H1 (cell line): ENCODE measurements at places on chromosomes 4 and X.

DNA sequence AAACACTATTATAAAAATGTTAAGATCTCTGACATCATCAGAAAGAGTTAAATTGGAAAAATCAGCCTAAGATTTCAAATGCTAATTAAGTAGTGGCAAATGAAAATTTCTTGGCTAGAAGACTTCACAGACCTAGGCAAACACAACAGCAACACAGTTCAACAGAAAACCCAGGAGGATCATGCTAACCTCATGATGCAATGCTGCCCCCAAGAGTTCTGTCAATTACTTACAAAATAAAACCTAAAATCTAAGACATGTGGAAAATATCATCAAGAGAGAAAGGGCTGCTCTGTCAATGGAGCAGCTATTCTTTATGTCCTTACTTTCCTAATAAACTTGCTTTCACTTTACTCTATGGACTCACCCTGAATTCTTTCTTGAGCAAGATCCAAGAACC is 21.0 kb downstream of the S100G start:
- no peak for DNase-seq

DNA sequence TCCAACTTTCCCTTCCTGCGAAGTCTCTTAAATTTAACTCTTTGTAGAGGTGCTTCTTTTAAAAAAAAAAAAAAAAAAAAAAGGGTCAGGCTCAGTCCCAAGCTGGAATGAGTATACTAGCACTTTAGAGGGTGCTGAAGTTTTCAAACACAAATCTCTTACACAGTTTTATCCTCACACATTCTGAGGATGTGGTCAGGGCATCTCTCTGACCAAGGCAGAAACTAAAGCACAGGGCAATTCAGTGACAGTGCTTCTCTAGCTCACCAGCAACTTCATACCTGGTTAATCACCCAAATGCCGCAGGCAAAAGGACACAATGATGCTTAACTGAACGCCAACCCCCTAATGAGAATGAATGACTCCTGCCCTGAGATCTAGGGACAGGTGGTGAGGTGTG is 9.8 kb upstream of the PGM2 start:
- no peak for DNase-seq

GRCh38 chrX:13066391-13066790 is 22.0 kb upstream of the FAM9C start:
- no peak for DNase-seq

DNA sequence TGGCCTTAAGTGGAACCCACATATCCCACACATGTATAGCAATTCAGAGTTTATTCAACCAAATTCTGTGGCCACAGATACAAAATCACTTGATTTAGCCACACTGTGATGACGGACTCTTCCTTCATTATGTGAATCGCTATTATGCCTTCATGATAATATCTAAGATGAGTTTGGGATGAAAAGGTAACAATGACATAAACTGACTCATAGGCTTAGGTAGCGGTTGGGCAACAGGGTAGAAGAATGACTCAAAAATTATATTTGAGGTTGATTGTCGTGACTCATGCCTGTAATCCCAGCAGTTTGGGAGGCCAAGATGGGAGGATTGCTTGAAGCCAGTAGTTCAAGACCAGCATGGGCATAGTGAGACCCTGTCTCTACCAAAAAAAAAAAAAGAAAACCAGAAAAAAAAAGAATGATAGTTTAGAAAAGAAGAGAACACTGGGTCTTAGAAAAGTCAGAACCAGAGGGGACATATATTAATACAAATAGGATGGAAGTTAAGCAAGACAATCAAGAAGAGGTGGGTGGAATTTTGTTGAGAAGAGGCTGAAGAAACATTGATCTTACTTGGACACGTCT is 70.4 kb upstream of the USP9X start:
- DNase-seq, result no peak

DNA sequence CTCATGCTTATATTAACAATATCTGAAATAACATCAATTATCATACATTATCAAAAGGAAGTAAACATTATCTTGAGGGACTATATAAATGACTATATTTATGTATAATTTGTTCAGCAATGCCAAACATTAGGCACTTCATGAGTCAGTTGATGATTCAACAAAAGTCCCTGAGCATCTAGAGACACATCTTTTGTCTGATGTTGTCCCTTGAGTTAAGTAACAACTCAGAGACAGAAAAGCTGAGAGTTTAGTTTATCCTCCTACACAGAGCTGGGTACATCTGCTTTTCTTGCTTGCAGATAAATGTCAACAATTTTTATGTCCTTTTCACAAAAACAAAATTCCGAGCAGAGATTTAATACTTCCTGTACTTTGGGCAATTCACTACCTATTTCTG is 311.1 kb downstream of the INPP4B start:
- DNase-seq, result no peak

GRCh38 chrX:108053218-108053617 is 8.4 kb downstream of the VSIG1 start:
- DNase-seq, result no peak

DNA sequence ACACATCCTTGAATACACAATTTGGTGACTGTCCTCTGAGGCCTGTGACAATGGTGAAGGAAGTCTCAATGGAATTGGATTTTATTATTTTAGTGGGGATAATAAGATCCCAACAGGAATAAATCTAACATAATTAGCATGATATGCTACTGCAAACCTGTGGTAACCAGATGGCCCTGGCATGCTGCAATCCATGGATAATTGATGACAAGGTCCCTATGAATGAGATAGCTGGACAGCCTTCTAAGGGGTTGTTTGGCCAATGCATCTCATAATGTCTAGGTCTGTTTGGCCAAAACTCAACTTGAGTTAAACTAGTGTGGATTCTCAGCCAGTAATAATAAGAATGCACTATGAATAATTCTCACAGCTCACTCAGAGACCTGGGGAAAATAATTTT is 145.3 kb upstream of the GALNTL6 start:
- DNase-seq, result no peak

DNA sequence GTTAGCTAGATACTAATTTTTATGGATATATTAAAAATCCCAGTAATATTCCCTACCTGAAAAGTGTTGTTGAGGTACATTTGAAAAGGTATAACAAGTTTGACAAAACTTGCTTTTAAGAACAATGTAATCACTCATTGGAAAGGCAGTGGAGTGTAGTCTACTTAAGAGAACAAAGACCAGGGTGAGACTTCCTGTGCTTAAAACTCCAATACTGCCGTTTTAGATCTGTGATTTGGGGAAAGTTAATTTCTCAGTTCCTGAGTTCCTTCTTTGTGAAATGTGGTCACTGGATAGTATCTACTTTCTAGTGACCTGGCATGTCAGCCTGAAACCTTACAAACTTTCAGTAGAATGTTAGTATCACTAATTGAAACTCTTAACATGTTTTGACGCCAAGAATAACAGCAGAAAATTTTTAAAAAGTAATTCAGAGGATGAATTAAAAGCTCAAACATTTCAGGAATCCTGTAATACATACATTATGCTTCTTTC is 56.8 kb downstream of the PCDH7 start:
- DNase-seq, result no peak

GRCh38 chr4:75940692-75941253 is at the start of gene NAAA:
Gene NAAA (minus strand): TSS chr4:75941013. CDS start chr4:75940949, 64 bp downstream.
- peak; percentile 92 for DNase-seq

GRCh38 chr4:6962211-6963041 is 52.8 kb downstream of the TBC1D14 start:
- no peak for DNase-seq

GRCh38 chrX:107823456-107823855 is 2.2 kb upstream of the MID2 start:
- no peak for DNase-seq

DNA sequence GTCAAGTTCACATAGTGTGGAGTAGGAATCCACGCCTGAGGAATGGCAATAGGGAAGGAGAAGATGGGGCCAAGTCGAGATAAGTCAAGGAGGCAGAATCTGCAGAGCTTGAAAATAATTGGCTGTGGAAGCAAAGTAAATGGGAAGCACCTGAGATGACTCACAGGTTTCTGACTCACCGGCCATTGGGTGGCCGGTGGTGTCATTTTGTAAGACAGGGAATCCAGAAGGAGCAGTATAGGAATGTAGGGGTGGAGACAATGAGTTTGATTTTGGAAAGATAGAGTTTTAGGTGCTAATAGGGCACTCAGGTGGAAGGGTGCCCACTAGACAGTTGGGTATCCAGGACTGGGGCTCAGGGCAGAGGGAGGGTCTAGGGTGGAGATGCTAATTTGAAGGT is 201.0 kb upstream of the MAMLD1 start:
- no peak for DNase-seq

DNA sequence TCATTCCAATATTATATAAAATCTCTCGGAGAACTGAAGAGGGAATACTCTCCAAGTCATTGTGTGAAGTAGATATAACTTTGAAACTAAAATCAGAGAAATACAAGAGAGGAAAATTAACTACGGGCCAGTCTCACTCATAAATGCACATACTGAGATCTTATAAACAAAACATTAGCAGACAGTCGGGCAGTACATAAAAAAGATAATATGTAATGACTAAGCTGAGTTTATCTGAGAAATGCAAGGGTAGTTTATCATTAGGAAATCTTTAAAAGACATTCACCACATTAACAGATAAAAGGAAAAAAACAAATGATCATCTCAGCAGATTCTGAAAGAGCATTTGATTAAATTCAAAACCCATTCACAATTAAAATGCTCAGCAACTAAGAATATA is 116.7 kb downstream of the NYX start:
- no peak for DNase-seq

DNA sequence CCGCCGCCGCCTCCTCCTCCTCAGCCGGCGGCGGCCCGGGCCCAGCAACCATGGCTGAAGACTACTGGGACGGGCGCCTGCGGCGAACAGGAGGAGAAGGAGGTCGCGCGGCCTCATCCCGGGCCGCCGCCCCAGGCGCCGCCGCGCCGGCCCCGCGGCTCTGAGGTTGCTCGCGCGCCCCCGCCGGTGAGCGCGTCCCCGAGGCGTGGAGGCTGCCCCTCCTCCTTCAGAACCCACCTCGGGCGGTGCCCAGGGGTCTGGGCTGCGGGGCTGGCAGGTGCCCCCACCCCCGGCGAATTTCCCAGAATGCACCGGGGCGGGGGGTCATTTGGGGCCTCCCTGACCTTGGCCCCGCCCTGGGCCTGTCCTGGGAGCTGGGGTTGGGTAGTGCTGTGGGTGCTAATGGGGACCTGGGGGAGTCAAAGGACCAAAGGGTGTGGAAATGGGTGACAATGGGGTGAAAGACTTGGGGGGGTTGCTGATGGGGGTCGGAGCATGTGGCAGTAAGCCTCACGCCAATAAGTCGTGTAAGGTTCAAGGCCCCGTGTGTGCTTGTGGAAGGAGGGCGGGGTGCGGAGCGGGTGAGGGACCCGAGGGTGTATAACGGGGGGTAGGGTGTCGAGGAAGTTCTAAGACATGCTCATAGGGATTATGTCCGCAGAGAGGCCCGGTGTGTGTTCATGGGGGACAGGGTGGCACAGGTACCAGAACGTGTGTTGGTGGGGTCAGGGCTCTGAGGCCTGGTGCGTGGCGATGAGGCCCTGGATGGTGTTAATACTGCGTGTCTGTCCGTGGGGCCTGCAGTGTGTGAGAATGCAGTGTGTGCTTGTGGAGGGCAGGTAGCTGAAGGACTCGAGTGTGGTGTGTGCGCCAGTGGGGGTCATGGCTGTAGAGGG is 687 bp downstream of the CDK16 start:
- DNase-seq, result no peak

GRCh38 chr4:159428975-159429692 is 326.3 kb downstream of the RAPGEF2 start:
- no peak for DNase-seq
